ENCODE measurements at places on chromosomes 13 and 19.
A peak's percentile ranks its signal among the peaks of the same experiment; 100 is the strongest.

DNA sequence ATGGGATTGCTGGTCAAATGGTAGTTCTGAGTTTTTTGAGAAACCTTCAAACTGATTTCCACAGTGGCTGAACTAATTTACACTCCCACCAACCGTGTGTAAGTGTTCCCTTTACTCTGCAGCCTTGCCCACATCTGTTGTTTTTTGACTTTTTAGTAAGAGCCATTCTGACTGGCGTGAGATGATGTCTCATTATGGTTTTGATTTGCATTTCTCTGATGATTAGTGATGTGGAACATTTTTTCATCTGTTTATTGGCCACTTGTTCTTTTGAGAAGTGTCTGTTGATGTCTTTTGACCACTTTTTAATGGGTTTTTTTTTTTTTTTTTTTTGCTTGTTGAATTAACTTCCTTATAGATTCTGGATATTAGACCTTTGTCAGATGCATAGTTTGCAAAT lies 4.3 kb downstream of the CAB39L start:
- no peak for DNase-seq

- no peak for DNase-seq
These were observed 96.2 kb upstream of the RFC3 start for GRCh38 chr13:33721724-33722123.

DNA sequence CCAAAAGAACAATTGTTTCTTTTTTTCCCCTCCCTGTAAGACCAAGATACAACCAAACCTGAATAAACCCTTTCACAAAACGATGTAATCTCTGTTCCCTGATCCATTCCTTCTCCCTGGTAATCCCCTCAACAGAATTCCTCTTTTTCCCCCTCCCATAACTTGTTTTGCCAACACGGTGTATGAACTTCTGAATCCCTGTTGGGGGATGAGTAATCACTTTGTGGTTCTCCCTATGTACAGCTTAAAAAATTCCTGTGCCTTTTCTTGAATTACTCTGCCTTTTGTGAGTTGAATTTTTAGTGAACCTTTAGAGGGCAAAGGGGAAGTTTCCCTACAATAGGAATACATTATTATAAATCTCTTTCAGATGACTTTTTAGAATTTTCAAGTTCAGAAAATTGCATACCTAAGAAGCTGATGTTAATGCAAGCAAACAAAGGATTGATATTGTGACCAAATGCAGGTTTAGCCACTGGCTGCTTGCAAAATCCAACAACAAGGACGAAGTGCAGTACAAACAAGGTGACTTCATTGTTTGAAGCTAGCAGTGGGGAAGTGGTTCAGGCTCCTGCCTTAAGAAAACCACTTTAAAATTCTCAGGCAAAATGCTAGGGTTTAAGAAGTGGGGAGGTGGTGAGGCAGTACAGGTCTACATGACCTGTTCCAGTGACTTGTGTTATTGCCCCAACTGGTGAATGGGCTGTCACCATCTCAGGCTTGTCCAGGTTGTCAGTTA lies 15.0 kb upstream of the EPSTI1 start:
- no peak for DNase-seq

DNA sequence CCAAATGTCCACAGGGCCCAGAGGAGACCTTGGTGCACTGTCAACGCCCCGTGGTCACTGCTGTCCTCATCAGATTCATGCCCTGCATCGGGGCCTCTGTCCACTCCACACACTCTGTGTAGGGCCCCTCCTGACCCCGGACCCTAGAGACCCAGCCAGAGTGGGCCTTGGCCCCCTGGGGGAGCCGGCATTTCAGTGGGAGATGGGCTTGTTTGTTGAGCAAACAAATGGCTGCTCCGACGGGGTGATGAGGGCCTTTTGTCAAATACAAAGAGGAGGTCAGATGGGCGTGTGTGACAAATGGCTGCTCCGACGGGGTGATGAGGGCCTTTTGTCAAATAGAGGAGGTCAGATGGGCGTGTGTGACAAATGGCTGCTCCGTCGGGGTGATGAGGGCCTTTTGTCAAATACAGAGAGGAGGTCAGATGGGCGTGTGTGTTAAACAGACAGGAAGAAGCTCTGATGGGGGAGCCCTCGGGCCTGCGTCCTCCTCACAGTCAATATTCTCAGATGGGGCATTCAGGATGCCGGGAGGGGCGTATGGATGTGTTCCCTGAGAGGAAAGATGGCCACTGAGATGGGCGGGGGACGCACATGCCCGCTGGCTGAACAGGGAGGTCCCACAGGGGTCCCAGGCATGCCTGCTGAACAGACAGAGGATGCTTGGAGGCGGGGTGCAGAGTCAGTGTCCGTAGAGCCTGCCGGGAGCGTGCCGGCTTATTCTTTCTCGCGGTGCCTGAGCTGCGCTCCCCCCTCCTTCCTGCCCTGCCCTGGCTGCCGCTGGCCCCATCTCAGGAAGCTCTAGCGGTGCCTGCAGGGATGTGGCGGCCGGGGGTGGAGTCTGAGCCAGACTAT lies 36.3 kb downstream of the SMIM24 start:
- peak; percentile 15 for DNase-seq

DNA sequence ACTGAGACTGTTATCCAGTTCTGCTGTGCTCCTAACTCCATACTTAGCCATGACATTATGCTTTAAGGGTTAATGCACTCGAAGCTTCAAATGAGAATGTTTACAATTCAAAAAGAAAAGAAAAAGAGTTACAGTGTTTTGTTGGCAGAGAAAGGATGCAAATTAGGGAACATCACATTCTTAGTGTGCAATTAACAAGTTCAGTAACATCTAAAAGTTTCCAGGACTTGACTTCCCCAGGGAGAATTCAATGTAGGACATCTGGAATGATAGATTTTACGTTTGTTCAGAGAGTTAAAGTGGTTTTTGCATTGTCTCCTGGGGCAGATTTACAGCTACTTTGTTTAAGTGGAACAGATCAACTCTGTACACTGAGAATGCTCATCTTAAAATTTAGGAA lies 525.2 kb downstream of the LIG4 start:
- DNase-seq, result no peak

GRCh38 chr19:48190288-48190884 lies 19.9 kb downstream of the ZSWIM9 start:
- DNase-seq, result peak; percentile 80

- DNase-seq, result no peak
These were observed 45.9 kb upstream of the VSTM2B start for GRCh38 chr19:29479941-29480340.

GRCh38 chr13:51269039-51269438 lies 46.8 kb downstream of the FAM124A start:
- DNase-seq, result no peak

DNA sequence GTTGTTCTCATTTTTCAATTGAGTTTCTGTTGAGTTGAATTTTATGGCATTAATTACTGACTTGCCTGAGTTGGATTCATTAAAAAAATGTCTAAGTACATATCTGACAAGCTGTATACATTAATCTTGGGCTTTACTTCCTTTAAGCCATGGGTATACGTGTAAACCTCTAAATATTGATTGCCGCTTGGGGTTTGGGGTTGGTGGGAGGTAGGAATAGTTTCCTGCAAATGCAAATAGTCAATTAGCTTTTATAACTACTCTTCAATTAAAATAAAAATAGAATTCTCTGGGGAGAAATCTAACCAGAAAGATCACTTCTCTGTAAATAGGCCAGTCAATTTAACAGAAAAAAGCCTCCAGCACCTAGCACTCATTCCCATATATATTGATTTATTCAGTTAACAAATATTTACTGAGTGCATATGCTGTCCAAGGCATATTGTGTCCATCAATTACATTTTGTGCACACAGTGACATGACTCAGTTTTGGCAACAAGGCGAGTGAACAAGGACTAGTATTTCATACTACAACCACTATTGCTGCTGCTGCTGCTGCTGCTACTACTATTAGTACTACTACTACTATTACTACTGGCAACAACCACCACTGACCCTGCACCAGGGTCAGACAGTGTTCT lies 306.8 kb downstream of the RFC3 start:
- no peak for DNase-seq

- no peak for DNase-seq
These were observed 40.7 kb upstream of the ATP11A start for GRCh38 chr13:112648966-112649690.

GRCh38 chr13:43122791-43123190 lies 99.4 kb downstream of the DNAJC15 start:
- no peak for DNase-seq

DNA sequence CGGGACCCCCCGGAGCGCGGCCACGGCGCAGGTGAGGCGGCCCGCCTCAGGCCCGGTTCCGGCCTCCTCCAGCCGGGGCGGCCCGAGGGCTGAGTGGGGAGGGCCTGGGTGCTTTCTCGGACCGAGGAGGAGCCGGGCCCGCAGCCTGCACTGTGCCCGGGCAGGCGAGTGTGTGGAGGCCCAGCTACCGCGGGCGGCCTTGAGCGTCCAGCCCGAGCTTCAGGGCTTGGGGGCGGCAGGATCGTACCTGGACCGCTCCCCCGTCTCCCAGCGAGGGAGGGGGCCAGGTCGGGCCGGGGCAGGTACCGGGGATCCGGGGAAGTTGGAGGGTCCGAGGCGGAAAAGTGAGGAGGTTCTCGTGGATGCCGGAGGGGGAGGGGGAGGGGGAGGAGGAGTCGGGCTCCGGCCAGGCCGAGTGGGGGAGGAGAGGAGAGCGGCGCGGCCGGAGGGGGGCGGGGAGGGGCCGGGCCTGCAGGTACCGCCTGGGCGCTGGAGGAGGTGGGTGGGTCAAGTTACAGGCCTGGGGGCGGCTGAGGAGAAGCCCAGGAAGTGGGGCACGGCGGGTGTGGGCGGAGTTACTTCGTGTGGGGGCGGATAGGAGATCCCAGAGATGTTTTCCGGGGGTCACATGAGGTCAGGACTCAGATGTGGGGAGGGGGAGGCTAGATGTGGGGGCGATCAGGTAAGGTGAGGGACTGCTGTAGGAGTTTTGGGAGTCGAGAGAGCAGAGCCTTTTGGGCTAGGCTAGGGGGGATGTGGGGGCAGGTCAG lies 545 bp downstream of the NACC1 start:
- no peak for DNase-seq

GRCh38 chr13:109012115-109012514 lies 382.7 kb downstream of the MYO16 start:
- DNase-seq, result no peak

DNA sequence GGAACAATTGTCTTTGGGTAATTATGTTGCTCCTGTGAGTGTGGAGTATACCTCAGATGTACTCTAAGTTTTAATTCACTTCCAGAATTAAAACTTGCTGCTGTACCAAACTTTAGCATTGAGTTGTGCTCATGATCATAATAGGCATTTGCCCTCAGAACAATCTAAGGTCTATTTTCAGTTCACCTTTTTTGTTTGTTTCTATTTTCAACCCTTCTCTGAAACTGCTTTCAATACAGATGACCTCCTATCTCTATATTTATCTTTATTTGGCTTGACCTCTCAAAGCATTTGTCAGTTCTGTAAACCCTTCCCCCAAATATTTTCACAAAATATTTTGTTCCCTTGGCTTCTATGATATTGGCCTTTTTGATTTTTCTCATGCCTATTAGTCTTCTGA lies 873.0 kb downstream of the OLFM4 start:
- no peak for DNase-seq

DNA sequence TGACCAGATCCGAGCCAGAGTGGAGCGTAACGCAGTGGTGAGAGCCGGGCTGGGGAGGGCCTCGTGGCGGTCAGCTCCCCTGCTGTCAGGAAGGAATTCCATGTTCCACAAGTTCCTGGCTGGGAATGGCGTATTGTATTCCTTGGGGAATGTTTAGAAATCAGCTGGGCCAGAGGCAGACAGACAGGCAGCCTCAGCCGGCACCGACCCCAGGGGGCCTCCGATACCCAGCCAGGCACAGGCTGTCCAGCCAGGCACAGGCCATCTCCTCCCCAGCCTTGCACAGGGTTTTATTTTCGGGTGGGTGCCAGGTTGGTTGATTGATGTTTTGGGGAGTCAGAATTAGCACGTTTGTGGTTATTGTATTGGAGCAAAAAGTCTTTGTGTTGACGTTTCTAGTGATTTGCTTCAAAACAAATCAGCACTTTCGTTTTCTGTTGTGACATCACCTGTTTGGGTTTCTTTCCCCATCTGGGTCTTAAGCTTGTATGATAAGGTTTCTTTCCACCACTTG lies 126.6 kb upstream of the MCF2L start:
- DNase-seq, result no peak

GRCh38 chr13:21661097-21661909 lies 9.6 kb upstream of the FGF9 start:
- no peak for DNase-seq

DNA sequence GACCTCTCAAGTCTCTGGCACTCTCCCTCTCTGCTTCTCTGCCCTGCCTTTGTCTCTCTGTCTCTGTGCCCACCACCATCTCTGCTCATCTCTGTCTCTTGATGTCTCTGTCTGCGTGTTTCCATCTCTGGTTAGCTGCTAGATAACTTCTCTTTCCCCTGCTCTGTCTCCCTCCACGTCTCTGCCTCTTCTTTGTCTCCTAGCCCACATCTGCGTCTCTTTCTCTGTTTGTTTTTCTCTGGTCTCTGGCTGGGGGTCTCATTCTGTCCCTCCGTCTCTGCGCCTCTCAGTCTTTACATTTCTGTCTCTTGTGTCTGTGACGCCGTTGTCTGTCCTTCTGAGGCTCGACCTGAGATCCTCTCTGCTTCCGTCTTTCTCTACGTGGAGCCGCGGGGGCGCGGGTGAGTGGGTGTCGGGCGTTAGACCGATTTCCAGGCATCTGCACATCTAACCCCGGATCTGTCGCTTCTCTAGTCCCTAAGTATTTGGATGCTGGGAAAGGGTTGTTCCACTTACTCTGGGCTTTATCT lies 386 bp downstream of the GIPR start:
- DNase-seq, result no peak

GRCh38 chr19:51811344-51811743 lies 16.4 kb downstream of the FPR3 start:
- no peak for DNase-seq

GRCh38 chr13:94427313-94427953 lies 52.0 kb downstream of the DCT start:
- no peak for DNase-seq

- DNase-seq, result no peak
These were observed 3.8 kb downstream of the BLVRB start for GRCh38 chr19:40461669-40462221.

DNA sequence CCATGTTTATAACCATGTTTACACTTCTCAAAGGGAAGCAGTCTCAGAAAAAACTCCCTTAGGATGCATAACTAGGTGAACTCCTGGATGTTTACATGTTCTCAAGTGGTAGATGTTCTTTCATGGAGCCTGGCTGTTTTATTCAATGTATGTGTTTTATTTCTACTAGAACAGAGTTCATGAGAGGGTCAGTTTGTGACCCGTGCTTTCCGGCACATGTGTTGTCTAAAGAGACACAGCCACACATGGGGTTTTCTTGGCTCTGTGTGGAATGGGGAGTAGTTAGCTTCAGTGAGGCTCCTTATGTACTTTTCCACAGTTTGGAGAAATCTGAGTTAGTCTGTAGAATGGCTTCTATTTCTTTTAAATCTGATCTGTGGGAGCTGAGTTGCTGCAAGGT lies 60.9 kb downstream of the ATP8A2 start:
- DNase-seq, result no peak

All from anterior cingulate cortex (tissue), 58 donors.